ENCODE measurements at places on chromosomes 7 and 10.

DNA sequence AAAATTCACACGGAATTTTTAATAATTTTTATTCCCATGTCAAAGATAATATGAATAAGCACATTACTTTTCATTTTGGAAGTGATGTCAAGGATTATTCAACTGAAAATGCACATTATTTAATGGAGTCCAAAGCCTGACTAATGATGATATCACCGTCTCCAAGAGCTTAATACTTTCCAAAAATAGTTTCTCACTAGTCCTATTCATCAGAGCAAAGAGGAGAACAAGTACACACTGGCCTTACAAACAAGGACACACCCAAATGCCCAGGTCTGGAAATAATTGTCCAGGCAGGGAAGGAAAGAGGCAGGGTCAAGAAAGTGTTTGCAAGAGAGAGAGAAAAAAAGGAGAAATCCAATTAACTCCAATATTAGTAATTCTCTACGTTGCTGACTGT is 216.8 kb upstream of the CCDC6 start:
- DNase-seq, result no peak

DNA sequence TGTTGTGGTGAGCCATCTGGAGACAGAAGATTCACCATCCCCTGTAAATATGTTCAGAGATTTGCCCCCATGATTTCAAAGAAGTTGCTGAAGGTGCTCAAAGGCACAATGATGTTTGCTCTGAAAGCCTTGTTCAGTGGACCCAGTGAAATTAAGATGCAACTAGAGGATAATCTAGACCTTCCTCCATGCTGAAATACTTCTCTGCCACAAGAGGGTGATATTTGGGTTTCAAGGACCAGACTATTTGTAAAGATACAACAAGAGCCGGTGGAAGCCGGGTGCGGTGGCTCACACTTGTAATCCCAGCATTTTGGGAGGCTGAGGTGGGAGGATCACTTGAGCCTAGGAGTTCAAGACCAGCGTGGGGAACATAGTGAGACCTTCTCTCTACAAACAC is 13.5 kb upstream of the MSRB2 start:
- no peak for DNase-seq

DNA sequence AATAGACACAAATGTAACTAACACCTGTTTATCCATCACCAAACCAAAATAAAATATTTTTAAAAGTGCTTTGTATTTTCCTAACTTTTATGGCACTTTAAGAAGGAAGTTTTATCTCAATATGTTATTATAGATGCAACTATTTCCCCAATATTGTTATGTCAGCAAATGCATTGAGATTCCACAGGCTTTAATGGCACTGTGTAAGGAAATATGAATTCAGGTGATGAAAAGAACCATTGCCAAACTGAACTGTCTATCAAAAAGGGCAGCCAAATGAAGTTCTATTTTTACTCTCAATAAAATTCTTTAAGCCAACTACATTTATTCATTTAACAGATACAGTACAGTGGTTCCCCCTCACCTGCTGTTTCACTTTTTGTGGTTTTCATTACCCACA is 67.2 kb upstream of the OIT3 start:
- DNase-seq, result no peak

GRCh38 chr10:24039897-24040296 is 169.0 kb upstream of the KIAA1217 start:
- no peak for DNase-seq

- no peak for DNase-seq
Observed at GRCh38 chr10:129891806-129892205, 72.3 kb downstream of the EBF3 start.

DNA sequence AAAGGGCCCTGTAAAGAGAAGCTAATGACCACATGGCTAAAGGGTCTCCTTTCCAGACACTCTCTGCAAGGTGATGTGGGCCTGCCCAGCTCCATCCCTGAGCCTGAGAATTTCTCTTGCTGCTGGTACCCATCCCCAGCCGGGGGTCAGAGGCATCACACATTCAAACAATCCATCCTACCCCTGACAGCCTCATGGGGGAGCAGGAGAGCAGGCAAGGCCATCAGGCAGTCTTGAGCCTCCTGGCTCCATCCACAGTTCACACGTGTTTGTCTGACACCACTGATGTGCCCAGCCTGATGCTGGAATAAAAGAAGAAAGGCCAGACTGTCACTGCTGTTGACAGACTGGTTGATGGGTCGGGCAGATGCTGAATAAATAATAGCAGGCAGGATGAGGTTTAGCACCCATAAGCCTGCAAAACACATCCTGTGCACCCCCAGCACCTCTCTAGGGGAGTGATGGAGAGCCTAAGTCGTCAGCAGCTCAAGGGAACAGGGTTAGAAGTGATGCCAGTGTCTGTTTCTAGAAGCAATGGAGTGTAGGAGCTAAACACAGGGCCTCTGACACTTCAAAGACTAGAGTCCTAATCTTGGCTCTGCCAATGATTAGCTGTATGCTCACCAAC is 43.5 kb downstream of the TLL2 start:
- no peak for DNase-seq

- no peak for DNase-seq
Observed at GRCh38 chr10:11245510-11245909, 227.8 kb downstream of the CELF2 start.

- no peak for DNase-seq
Observed at GRCh38 chr7:561631-562373, 42.2 kb upstream of the PDGFA start.

GRCh38 chr10:126732868-126733267 is 62.4 kb upstream of the C10orf90 start:
- DNase-seq, result no peak

DNA sequence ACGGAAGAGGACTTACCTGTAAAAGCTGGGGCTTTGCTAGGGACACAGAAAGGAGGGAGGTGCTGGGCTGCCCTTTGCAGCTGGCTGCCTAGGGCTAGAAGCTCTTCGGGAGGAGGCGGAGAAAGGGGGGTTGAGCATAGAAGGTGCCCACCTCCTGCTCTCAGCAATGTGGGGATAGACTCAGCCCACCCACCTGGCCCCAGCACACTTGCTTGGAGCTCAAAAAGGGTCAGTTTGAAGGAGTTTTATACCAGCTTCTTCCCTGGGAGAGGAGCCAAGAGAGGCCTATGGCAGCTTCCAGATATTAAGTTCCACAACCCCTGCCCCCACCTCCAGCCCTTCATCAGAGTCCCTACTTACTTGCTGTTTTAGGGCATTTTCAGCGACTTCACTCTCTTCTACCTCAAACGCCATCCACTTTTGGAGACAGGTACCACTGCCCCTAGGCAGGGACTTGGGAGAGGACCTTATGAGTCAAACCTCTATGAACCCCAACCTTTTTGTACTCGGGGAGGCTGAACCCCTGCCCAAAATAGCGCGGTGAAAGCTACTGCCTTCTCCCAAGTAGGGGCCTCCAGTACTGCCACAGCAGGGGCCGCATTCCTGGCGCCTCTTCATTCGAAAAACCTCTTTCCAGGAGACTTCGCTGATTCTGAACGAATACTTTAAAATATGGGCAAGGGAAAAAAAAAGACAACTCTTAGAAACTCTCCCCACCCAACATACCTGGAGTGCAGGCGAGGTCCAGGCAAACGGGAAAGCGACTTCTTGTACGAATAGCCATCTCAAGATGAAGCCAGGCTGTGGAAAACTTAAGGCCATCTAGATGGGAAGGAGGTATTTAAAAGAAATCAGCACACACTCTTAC is 1.2 kb upstream of the EVX1 start:
- DNase-seq, result no peak

DNA sequence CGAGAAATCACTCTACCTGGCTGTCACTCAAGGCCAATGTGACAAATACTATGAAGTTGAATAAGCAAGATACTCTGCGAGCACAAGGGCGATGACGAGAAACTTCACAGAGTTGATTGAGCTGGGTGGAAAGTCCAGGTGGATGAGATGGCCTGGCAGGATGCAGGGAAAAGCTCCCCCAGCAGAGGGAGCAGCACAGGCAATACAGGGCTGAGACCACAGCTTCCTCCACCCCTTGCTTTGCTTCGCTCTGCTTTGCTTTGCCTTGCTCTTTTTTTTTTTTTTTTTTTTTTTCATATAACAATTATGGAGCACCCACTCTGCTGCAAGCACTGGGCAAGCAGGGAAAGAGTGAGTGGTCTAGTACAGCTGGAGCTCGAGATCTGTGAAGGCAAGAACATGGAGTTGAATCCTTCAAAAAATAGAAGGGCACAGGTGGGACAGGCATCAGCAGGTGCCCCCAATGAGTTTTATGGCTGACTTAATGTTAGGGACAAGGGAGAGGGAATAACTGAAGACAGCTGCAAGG is 88.3 kb downstream of the CABCOCO1 start:
- peak; percentile 44 for DNase-seq

DNA sequence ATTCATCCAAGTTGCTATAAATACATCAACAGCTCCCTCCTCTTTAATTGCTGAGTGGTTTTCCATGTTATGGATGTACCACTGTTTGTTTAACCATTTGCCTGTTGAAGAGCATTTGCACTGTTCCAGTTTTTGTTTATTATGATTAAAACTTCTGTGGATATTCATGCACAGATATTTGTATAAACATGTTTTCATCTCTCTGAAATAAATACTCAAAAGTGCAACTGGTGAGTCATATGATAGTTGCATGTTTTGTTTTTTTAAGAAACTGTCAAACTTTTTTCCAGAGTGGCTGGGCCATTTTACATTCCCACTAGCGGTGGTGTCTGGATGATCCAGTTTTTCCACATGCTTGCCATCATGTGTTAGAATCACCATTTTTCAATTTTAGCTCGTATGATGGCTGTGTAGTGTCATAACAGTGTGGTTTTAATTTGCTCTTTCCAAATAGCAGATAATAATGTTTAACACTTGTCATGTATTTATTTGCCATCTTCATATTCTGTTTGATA is 33.6 kb downstream of the MEOX2 start:
- DNase-seq, result no peak

GRCh38 chr7:31134246-31135188 is 82.4 kb downstream of the ADCYAP1R1 start:
- DNase-seq, result peak; percentile 15

DNA sequence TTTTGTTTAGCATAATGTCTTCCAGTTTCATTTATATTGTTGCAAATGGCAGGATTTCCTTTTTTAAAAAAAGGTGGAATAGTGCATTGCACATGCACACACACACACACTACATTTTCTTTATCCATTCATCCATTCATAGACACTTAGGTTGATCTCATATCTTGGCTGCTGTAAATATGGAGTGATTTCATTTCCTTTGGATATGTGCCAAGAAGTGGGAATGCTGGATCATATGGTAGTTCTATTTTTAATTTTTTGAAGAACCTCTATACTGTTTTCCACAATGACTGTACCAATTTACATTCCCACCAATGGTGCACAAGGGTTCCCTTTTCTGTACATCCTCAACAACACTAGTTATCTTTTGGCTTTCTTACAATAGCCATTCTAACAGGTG is 68.9 kb downstream of the EBLN1 start:
- no peak for DNase-seq

GRCh38 chr10:68081916-68082315 is 6.8 kb upstream of the HERC4 start:
- DNase-seq, result no peak

- DNase-seq, result no peak
Observed at GRCh38 chr10:55233505-55233904, 432.5 kb upstream of the PCDH15 start.

DNA sequence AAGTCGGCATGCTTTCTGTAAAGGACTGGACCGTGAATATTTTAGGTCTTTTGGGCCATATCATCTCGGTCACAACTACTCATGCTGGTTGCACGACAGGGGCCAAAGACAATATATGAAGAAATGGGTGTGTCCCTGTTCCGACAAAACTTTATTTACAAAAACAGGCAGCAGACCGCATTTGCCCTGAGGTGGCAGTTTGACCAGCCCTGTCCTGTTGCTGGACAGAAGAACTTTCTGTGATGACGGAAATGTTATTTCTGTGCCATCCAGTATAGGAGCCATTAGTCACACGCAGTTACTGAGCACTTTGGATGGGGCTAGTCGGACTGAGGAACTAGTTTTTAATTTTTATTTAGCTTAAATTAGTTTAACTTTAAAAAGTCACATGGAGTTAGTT is 112.8 kb upstream of the CARD11 start:
- DNase-seq, result no peak

DNA sequence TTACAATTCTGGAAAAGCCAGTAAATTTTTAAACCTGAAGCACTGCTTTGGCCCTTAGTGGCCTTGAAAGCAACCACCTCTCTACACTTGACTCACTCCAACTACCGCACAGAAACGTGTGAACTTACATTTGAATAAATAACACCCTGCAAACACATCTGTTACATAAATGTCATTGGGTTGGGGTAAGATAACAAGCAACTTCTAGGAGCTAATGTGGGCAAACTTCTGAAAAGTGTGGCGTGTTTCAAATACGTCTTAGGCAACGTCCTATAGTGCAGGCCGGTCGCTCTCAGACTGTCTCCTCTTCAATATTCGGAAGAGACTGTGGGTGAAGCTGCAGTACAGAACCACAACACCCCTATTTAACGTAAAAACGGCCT is 474 bp downstream of the ORC5 start:
- no peak for DNase-seq

GRCh38 chr7:23431702-23432199 is 38.5 kb downstream of the IGF2BP3 start:
- no peak for DNase-seq

GRCh38 chr10:76640806-76641205 is 996.8 kb downstream of the KCNMA1 start:
- no peak for DNase-seq

DNA sequence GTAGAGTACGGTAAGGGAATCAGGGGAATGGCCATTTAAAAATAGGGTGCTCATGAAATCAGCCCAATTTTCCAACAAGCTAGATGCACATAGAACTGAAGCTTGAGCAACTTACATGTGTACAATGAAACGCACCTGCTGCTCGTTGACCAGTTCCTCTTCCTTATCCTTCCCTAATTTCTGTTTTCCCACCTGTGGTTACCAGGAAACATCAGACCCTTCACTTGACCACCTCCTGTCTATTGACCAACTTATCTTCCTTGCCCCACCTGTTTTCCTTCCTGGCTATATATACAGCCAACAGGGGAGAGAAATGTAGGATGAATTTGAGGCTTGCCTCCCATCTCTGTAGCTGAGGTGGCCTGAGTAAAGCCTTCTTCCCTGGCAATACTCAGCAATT is 37.8 kb upstream of the RAPGEF5 start:
- DNase-seq, result no peak

DNA sequence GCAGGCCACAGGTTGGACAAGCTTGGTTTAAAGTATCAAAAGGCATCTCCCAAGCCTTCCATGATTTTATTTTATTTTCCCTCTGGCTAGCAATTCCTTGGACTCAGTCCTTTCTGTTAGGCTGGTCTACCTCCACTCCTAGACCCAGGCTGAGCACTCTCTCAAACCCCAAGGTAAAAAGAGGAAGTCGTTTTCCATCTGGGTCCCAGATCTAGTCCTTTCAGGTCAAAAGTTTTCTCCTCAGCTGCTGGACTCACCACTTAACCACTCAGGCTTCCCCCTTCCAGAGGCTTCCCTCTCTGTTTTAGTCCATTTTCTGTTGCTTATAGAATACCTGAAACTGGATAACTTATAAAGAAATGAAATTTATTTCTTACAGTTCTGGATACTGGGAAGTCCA is 252.3 kb upstream of the MKLN1 start:
- DNase-seq, result no peak

- DNase-seq, result no peak
Observed at GRCh38 chr10:44300666-44301649, 83.9 kb downstream of the CXCL12 start.

- no peak for DNase-seq
Observed at GRCh38 chr7:8177109-8177933, 84.6 kb downstream of the ICA1 start.
